Stimulated activated CD4-positive, alpha-beta T cell treated with anti-CD3 and anti-CD28 coated beads, Interleukin-15, amount 100 ng/mL, for 1 hour (primary cell): ENCODE measurements at places on chromosomes 3 and 15.

- no peak for DNase-seq
Observed at GRCh38 chr3:183815563-183815940, 9.8 kb downstream of the MAP6D1 start.

DNA sequence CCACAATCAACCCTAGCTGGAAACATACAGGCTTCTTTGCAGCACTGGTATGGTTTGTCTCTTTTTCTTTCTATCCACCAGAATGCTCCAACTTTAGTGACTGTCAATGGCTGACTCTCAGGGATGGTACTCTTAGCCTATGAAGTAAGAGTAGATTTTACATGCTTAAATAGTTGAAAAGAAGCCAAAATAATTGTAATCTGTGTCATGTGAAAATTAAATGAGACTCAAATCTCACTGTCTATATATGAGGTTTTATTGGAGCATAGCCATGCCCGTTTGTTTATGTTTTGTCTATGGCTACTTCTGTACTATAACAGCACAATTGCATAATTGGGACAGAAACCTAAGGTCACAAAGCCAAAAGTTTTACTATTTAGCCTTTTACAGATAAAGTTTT lies 29.1 kb upstream of the PDZRN3 start:
- DNase-seq = no peak

DNA sequence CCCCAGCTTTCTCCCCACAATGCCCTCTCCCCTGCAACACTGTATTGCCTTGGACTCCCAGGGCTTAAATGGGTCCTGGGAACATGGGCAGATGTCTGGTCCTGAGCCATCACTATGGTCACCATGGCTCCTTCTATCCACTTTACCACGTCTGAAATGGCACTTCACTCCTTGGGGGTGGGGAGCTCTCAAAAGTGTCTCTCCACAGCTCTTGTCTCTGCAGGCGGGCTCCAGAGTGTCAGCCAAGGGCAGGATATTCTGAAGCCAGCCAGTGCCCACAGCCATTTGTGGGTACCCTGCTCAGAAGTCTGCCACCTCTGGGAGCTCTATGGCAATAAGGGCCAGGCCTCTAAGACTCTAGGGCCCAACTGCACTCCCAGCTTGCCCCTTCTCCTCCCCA lies 163.9 kb downstream of the PPM1L start:
- DNase-seq = no peak

GRCh38 chr3:47342151-47342550 lies 38.7 kb upstream of the PTPN23 start:
- DNase-seq = no peak

GRCh38 chr3:111913163-111913763 lies 54.2 kb downstream of the PHLDB2 start:
- no peak for DNase-seq

DNA sequence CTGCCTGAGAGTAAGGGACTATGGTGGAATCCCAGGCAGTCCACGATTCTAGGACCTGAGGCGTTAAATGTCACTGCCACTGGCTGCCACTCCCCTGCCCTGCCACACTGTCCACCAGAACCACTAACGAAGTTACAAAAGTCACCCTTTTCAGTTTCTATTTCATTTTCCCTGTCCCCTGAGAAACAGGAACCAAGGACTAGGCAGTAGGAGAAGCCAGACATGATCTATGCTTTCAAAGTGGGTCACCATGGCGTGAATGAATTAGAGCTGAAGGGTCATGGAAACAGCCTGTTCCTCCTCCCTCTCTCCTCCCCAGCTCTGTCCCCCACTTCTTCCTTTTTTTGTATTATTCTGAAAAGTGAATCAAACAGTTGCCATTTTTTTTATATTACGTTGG lies 9.1 kb upstream of the ADPRH start:
- DNase-seq = no peak
